HTR-8/SVneo (cell line): ENCODE measurements at places on chromosomes 3 and 15.

DNA sequence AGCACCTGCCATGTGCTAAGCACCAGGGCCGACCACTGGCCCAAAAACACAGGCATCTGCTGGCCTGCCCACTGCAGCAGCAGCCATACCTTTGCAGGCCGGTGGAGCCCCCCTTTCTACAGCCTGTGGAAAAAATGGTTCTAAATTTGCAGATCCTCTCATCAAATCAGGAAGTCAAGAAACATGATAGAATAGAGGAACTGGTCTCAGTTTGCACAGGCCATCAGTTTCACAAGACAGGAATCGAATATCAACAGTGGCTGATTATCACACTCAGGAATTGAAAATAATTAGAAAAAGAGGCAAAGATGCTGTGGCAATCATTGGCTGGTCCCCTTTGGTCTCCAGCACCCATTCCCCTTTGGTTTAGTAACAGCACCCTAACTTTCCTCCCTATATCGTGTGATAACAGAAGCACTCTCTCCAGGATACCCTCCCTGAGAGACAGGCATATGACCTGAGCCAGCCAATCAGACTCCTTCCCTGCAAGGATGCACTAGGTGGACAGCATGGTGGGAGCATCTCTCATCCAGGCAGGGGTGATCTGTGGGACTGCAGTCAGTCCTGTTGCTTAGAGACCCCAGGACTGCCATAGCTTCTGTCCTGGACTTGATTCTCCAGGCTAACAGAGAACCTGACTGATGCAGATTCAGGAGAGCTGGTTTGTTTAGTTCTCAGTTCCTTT, 3.5 kb upstream of the PAK6 start:
- DNase-seq, result no peak

- DNase-seq, result no peak
These were observed 180.8 kb downstream of the UNC13C start for GRCh38 chr15:54159012-54159411.

GRCh38 chr3:188685789-188686188, 486.0 kb upstream of the TPRG1 start:
- no peak for DNase-seq

GRCh38 chr15:92877416-92877815, 22.7 kb upstream of the CHD2 start:
- DNase-seq, result no peak

DNA sequence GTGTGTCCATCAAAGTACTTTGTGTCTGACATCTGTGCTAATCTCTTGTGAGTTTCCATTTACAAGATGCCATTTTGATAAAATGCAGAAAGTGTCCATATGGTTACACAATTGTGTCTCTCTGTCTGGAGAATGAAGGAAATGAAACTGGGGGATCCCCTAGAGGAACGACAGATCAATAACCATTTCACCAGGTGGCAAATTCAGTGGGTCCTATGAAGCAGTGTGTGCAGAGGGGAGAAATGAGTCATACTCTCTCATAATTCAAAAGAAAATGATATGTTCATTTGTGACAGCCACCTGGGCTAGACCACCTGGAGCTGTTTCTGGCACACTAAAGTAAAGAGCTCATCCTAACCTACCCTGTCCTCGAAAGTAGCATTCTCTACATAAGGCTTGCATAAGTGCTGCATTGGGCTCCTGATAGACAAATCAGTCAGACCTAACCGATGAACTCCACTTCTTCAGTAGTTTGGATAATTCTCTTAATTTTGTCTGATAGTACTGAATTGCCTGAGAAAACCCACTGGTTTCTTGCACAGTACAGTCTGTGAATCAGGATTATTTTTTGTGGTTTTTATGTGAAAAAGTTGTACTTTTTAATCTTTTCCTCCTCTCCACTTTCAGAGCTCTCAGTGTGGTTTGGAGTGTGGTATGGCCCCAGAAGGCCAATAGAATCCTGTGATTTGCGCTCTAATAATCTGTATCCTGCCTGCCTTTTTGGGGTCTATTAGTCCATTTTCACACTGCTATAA, 10.3 kb upstream of the CD47 start:
- no peak for DNase-seq

DNA sequence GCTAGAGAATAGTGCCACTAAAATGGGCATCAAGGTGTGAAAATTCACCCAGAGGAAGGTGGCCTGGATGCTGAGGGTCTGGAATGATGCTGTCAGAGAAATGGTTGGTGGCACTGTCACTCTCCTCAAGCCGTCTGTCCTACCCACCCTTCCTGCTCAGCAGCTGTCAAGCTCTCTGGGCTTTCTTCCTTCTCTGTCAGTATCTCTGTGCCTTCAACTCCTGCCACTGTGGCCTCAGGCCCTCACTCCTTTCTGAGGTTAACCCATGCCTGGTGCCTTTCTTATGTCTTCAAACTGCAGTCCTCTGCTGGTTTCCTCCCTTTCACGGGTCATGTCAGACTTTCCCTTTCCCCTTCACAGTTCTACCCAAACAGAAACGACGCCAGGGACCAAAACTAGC, 4.4 kb downstream of the MYO5C start:
- DNase-seq, result no peak

DNA sequence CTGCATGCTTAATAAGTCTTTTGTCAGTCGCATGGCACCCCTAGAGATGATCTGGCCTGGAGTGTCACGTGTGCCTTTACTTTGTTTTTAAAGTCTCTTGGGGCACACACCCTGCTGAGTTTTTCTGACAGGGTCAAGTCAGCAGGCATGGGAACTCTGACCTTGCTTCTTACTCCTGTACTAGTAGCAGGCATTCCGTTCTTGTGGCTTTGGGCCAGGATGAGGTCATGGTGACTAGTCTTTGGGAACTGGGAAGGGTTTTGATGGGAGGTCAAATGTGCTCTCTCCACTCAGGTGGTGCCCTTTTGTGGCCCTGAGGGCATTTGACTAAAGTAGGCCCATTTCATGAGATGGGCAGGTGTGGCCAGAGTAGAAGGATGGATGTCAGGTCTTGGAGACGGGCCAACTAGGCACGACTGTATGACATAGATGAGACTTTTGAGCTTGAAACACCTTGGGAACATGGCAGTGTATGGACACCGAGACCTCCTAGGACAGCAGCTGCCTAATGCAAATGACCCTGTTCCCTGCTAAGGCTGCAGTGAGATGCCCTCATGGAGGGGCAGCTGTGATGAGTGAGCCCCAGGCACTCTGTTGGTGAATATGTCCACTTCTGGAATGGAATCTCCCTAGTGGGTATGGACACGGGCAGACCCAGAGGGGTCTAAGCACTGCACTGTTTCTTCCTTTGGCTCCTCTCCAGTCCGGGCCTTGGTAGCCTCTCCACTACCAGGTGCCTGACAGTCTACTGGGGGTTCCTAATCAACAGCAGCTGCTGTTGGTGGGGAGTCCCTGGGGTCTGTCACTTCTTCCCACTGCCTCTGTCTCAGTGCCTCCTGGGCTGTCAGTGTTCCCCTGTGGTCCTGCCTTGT, 16.4 kb downstream of the SRPRB start:
- no peak for DNase-seq
